ENCODE measurements at places on chromosomes 3 and 15. TPM values are rescaled to one million over a fixed set of nuclear protein-coding genes. Genes with fewer than 3 reads are reported as not detected.
A peak's percentile ranks its signal among the peaks of the same experiment; 100 is the strongest.

The SLC12A6 gene
- 62.0 TPM for total RNA-seq

The C3orf22 gene
- total RNA-seq: not detected

The ASB14 gene
- 0.64 TPM for total RNA-seq

The PFKFB4 gene
- total RNA-seq: 7.6 TPM

The GRK7 gene
- not detected for total RNA-seq

The ZNF717 gene
- 11.7 TPM for total RNA-seq

The HTR3E gene
- not detected for total RNA-seq

The MYL3 gene
- total RNA-seq: 6.3 TPM

The TFDP2 gene
- 25.1 TPM for total RNA-seq

The SAMMSON gene
- total RNA-seq: not detected

The P2RY14 gene
- total RNA-seq: 4.2 TPM

DNA sequence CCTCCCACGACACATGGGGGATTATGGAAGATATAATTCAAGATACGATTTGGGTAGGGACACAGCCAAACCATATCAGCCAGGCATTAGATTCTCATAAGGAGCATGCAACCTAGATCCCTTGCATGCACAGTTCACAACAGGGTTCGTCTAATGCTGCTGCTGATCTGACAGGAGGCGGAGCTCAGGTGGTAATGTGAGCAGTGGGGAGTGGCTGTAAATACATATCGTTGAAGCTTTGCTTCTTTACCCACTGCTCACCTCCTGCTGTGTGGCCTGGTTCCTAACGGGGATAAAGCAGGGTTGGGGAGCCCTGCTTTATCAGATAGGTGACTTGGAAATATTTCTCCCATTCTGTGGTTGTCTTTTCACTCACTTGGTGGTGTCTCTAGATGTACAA, 14.8 kb downstream of the DOCK3 start:
- no peak for DNase-seq

- no peak for DNase-seq
Measured at GRCh38 chr3:16728770-16729745, 123.8 kb upstream of the DAZL start.

DNA sequence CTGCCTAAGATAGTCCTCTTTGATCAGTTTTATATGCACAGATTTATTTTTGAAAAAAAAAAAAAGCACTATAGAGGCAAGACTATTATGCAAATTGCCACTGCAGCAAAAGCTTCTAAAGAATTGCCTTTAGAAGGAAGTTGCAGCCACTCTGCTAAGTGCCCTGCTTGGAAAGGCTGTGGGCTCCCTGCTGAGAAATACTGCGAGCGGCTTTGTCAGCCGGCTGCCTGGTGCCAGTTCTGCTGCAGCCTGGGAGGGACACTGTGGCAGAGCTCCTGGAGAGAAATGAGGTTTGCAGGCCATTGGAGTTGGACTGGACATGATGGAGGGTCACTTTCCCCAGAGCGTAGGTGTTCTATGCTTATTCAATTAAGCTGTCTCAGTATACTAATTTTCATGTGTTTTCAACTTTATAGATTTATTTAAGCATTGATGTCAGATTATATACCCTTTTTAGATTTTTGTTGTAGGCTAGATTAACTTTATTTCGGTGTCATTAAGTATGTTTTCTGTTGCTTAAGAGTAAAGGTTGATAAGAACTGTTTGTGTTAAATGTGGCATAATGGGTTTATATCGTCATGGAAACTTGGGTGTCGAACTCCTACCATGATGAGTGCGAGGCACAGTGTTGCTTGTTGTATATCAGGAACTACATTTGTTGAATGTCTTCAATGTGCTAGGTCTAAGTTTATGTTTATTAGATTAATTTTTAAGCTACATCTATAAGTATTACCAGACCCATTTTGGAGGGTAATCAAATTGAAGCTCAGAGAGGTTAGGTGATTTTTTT, 6.6 kb downstream of the MAP2K5 start:
- peak; percentile 69 for DNase-seq

DNA sequence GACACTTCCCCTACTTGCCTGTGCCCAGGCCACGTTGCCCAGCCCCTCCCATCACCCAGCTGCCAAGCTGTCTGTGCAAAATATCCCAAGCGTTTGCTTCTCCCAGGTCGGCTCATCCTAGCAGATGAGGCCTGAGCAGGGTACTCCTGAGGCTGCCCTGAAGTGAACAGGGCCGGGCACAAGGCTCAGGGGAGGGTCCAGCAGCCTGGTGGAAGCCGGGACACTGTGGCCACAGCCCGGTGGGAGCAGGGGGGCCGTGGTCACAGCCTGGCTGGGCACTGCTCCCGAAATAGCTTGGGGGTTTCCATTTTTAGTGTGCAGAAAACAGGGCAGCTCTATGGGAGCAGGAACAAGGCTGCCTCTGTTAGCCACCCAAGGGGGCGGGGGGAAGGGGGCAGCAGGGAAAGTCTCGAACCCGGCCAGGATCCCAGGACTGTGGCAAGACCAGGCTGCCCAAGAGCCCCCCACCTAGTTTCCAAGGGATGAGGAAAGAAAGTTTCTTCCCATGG, 3.4 kb downstream of the PLXNB1 start:
- no peak for DNase-seq

DNA sequence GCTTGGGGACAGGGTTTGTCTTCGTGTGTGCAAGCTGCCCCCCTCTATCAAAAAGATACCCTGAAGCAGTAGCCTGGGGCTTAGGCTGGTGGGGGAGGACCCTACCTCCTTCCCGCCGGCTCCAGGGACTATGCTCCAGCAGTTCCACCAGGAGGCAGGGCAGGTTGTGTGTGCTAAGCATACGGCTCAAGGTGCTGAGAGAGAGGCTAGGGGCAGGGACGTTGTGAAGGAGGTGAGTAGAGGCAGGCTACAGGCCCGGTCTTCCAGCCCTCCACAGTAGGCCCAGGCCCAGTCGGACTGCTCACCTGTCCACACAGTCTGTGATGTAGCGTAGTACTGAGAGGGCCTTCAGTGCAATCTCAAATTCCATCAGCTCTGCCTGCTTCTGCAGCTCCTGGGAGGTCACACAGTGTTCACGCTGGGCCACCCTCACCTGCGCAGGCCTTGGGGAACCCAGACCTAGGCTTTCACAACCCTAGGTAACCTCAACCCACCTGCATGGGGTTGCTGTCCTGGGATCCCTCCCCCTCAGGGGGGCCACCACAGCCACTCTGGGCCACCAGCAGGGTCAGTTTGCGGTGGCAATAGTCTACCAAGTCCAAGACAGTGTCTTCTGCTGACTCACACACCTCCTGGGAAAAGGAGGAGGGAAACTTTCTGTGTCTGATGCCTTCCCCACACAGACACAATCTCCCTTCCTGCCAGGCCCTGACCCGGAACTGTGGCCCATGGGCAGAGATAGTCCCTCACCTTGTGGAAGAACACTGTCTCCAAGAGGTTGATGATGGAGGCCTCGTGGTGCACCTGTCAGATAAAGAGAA, 2.4 kb upstream of the RASSF1 start:
- DNase-seq: no peak

GRCh38 chr15:59298225-59298853, 74.3 kb downstream of the MYO1E start:
- DNase-seq: no peak

- DNase-seq: no peak
Measured at GRCh38 chr3:189953551-189953950, 167.1 kb downstream of the P3H2 start.

DNA sequence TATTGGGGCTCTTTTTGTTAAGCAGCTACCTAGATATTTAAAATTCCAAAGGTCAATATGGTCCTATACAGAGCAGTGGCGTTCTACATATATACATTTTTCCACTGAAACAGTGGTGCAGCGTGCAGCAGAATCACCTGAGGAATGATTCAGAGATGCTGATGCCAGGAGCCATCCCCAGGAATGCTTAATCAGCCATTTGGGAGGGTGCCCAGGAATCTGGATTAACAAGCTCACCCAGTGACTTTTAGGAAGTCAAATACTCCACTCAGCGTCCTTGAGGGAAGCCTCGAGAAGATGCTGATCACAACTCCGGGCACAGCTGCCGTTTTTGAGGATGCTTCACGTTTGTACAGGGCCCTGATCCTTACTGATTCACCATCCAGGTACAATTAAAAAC, 82.6 kb upstream of the ARHGEF3 start:
- no peak for DNase-seq

DNA sequence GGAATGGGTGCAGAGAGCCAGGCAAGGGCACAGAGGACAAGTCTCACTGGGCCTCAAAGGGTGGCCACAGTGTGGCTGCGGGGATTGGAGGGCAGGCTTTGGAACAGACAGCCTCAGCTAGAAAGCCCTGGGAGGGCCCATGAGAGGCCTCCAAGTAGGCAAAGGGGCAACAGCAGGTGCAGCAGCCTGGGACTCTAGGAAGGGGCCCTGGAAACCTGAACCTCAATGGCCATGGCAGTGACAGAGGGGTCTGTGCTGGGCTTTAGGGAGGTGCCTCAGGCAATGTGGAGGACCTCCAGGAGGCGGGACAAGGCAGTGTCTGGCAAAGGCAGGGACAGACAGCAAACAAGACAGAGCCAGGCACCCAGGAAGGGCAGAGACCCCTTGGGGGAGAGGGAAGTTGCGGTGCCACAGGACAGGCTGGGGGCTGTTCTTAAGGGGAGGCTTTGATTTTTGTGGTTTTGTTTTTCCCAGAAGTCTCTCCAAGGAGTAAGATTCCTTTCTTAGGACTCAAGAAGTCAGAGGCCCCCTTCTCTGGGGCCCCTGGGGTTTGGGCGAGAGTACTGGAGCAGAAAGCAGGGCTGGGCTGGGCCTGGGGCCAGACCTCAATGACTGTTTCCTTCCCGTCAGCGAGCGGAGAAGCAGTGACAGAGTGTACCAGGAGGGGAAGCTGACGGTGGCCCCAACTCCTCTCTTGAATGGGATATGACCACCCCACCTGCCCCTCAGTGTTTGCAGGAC, 9.7 kb downstream of the STOML1 start:
- peak; percentile 78 for DNase-seq

- DNase-seq: no peak
Measured at GRCh38 chr3:106013971-106014370, 145.2 kb upstream of the CBLB start.

GRCh38 chr3:177642042-177642803, 444.9 kb upstream of the TBL1XR1 start:
- peak; percentile 14 for DNase-seq

- no peak for DNase-seq
Measured at GRCh38 chr3:160852856-160853255, 96.8 kb downstream of the PPM1L start.

- no peak for DNase-seq
Measured at GRCh38 chr3:182755712-182756111, 37.6 kb upstream of the ATP11B start.

GRCh38 chr15:39130556-39131379, 450.1 kb upstream of the THBS1 start:
- DNase-seq: no peak

- DNase-seq: no peak
Measured at GRCh38 chr15:75639191-75639708, 774 bp downstream of the IMP3 start.

DNA sequence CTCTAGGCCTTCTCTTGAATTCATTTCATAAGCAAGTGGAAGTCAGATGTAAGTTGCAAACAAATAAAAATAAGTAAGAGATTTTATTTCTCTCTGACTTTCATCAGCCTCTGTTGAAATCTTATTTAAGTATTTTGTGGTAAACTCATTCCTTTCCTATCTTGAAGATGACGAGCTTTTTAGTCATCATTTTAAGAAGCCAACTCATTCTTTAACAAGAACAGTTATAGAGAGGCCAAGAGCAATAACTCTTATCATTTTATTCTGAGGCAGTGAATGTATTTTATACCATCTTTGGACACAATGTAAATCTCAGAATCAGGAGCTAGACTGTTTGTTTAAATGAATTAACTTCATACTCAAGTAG, 147.5 kb upstream of the MBNL1 start:
- DNase-seq: no peak

- no peak for DNase-seq
Measured at GRCh38 chr3:101179637-101180036, 140.7 kb downstream of the IMPG2 start.

DNA sequence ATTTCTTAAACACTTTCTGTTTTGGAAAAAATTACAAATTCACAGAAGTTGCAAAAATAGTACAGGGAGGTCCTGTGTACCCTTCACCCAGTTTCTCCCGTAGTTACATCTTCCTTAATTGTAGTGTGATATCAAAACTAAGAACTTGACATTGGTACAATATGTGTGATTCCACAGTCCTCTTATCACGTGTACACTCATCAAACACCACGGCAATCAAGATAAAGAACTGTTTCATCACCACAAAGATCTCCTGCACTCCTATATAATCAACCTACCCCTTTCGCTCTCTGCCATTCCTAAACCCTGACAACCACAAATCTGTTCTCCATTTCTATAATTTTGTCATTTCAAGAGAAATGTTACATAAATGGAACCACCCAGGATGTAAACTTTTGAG, 31.4 kb downstream of the POMGNT2 start:
- no peak for DNase-seq

- no peak for DNase-seq
Measured at GRCh38 chr3:153979418-153980251, 141.6 kb upstream of the ARHGEF26 start.

DNA sequence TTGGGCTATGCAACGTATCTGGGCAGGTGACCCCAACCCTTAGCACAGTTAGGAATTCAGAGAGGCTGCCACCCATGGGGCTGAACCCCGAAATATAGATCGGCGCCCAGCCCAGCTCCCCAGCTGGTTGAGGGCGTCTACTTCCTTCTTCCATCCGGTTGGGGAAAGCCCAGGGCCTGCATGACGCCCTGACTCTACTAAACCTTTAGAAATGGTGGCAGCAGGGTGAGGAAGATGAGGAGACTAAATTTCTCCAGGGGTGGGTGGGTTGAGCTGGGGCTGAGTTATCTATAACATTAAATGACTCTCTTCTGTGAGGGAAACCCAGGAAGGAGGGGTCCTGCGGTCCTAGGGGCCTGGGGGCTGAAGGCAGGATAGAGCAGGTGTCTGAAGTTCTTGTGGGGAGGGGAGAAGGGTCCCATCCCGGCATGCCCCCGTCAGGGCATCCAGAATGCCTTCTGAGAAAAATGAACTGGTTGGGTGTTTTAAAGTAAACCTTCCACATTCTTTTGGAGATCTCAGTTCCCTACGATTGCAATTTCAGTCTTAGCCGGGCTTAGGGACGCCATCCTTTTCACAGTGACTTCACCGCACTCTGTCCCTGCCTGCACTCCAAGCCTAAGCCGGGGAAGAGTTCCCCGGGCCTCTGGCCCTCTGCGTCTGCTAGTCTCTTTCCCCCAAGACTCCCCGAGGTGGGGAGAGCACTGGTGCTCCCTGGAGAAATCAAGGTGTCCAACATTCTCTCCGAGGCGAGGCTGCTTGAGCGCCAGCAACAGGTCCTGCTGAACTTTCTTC, 28.5 kb downstream of the NR2F2 start:
- no peak for DNase-seq

DNA sequence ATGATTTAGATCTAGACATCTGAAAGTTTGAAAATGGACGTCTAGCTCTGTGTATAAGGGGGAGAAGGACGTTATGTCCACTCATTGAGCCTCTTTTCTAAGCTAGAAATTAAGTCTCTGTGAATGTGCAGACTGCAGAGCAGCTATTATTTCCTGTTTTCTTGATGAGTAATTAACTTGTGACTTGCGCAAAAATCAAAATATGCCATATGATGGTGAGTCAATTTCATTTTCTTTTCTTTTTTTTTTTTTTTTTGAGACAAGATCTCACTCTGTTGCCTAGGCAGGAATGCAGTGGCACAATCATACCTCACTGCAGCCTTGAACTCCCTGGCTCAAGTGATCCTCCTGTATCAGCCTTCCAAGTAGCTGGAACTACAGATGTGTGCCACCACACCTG, 14.1 kb downstream of the LACTB start:
- DNase-seq: no peak

GRCh38 chr3:17742102-17742879, at the start of gene TBC1D5:
Gene TBC1D5, minus strand, starts transcription at chr3:17742631. Its CDS starts 234,061 bp downstream, at chr3:17508570.
- peak; percentile 99 for DNase-seq
